Astrocyte of the hippocampus (primary cell): ENCODE measurements at places on chromosomes 6 and 20.

DNA sequence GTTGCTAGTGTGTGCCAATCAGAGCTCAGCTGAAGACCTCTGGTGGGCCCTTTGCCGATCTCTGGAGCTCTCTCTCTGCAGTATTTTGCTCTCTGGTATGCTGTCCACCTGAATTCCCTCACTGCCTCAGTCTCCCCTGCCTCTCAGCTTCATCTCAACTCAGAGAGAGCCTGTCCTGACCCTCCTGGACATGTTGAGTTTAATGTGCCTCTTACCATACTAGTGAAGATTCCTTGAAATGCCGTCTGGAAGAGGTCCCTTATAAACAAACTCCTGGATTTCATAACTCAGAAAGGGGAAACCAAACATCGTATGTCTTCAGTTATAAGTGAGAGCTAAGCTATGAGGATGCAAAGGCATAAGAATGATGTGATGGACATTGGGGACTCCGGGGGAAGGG, 231.1 kb upstream of the ZNF217 start:
- no peak for DNase-seq

DNA sequence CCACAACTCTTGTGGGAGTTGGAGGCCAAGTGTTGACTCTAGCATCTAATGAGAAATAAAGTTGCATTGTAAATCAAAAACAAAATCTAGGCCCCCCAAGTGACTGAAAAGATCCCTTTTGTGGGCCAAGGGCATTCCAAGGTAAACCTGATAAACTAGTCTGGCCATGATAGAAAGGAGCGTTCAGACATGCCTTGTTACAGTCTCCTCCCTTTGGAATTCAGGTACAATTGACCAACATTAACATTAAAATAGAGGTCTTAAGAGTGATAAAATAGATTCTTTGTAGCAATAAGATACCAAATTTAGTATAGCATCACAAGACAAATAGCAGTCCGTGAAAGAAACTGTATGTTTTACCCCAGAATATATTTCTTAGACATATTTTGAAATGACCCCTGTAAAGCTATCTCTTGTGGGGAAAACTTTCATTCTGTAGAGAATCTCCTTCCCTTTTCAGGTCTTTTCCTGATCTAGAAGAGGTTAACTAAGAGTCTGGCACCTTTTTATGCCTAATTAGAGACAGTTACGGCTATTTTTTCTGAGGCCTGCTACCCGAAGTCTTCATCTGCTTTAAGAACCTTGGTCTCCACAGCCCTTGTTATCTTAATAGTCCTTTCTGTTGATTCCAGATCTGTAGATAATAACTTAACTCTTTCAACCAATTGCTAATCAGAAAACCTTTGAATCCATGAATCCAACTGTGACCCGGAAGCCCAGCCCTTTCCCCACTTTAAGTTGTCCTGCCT, 495.4 kb upstream of the MMS22L start:
- DNase-seq, result no peak

GRCh38 chr6:92538275-92538674, 881.1 kb downstream of the EPHA7 start:
- peak; percentile 83 for DNase-seq

DNA sequence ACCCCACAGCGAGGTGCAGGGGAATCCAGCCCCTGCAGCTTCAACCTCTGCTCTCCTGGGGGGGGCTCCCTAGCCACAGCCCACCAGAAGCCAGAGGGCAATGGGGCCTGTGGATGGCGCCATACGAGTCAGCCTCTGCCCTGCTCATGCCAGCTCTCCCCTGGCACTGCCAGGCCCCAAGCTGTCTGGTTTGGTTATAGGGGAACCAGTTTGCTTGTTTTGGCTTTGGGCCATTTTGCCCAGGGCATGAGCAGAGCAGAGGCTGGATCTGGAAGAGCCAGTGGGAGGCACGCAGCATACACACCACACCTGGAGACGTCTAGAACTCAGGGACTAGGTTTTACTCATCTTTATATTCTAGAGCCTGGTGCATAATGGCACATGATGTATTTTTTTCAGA, 66.7 kb upstream of the SLC22A16 start:
- DNase-seq, result no peak

- DNase-seq, result peak; percentile 37
Observed at GRCh38 chr6:143441680-143442545, 8.6 kb downstream of the ADAT2 start.

DNA sequence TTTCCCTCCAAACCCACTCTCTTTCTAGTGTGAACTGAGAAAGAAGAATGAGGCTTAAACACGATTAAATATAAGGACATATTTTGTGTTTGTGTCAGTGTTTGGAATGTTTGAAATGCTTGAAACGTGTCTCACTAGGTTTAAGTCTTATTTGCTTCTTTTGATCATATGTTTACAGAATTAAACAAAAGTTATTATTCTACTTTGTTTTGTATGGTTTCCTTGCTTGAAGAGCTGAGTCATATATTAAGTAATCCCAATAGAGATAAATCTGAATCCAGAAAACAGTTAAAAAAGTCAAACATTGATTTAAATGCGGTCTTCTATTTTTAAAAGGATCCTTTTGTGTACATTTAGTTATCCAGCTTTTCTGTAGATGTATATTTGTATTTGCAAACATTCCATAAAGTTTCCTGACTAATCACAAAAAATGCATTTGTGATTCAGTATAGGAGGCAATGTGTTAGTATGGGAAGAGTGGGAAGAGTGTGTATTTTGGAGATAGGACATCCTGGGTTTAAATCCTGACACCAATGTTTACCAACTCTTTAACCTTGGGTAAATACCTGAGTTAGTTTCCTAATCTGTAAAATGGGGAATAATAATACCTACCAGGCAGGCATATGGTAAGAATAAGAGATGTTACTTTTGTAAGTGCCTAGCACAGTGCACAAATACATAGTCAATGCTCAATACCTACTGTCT, 72.9 kb downstream of the TSBP1 start:
- peak; percentile 23 for DNase-seq

DNA sequence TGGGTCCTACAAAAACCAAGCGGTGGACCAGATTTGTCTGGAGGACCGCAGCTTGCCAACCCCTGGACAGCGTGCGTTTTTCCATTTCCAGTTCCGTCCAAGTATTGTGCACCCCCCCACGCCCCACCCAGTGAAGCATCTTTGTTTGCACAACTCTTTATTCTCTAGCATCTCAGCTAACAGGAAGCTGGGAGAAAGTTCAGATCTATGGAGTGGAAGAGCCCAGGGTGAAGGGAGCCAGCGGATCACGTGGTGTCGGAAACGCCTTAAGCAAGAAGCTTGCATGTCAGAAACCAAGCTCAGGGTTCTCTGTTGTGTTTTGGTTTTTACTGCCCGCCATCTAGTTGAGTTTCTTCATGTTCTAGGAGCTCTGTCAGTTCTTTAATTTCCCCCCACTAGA, 29.9 kb downstream of the ARID1B start:
- DNase-seq, result no peak

- no peak for DNase-seq
Observed at GRCh38 chr20:31652917-31653396, 15.2 kb downstream of the COX4I2 start.

DNA sequence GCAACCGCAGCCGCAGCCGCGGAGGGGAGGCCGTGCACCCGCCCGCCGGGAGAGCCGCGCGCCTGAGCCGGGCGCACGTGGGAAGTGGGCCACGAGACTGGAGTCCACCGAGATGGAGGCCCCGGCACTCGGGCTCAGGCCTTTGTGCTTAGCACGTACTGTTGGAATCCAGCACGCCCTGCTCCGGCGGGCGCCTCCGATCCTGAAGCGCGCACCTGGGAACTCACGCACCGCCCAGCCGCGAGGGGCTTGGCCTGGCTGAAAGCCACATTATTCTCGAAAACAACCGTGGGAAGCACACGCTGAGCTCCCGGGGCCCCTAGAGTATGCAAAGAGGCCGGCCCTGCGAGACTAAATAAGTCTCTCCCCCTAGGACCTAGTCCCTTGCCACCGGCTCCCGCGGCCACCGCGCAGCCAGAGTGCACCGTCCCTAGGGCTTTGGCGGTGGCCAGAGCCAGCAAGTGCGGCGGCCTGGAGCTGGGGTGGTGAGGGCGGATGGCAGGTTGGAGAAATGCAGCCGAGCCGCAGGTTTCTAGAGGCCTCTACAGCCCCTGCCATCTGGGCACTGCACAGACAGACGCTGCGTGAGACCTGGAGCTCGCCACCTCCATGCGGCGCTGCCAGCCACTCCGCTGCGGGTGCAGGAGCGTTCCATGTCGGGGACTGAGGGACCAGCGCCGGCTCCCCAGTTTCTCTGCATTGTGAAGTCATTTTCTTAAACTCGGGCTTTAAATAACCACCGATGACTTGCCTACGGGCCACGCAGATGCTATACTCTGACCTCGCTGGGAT, 42.0 kb upstream of the LY86 start:
- peak; percentile 62 for DNase-seq

- peak; percentile 8 for DNase-seq
Observed at GRCh38 chr6:26388441-26388840, 5.5 kb downstream of the BTN2A2 start.

GRCh38 chr6:7218406-7218988, 94.5 kb downstream of the SSR1 start:
- no peak for DNase-seq

- no peak for DNase-seq
Observed at GRCh38 chr20:22499515-22500166, 84.7 kb downstream of the FOXA2 start.

- no peak for DNase-seq
Observed at GRCh38 chr6:27777126-27777525, 135.1 kb downstream of the OR2B2 start.

DNA sequence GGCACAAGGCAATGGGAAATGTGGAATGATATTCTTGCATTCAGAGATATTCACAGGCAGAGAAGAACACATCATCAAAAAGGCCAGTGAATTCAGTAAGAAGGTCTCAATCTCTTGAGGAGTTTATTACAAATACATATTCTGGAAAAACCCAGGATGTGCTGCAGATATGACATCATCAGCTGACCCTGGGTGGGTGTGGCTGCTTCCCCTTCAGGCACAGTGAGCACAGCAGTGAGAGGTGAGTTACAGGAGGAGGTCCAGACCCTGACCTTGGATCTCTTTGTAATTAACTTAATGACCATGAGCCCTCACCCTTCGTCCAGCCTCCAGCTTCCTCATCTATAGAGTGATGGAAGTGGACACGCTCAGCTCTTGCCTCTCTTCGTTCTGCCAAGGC, 147.5 kb upstream of the SYNDIG1 start:
- DNase-seq, result no peak

DNA sequence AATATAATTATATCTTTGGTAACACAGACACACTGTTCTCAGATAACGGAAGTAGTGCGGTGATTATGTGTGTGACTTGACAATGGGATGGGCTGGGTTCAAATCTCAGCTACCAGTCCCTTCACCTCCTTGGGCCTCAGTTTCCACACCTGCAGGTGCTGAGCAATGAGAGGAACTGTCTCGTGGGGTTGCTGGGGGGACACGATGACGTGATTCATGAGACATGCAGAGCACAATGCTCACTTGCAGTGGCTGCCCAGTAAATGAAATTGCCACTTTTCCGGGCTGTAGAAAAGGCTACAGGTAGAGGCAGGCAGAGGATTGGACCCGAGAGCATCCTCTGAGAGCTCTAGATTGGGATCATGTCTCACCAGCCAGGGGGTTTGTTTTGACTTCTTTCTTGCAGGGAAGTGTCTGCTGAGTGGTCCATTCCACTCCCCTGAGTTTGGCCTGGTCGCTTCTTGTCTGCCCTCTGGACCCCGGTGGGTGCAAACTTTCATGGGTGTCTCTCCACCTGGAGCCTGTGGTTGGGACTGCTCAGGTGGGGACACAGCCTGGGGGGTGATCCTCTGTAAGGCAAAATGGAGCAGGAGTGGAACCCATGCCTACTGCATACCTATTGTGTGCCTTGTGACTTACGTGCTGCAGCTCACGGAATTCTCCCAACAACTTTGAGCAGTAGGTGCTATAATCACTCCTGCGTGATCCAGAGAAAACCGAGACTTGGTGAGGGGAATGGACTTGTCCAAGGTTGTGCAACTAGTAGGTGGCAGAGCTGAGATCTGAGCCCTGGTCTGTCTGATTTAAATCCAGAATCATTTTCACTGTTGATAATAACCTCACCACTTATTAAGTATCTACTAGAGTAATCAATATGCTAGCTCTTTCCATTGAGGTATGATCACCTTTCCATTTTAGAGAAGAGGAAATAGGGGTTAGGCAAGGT, 147.2 kb downstream of the CEBPB start:
- DNase-seq, result no peak
